ENCODE measurements at places on chromosomes 4 and X. TPM values are rescaled to one million over a fixed set of nuclear protein-coding genes. Genes with fewer than 3 reads are reported as not detected.

GRCh38 chr4:79857811-79858210 is 215.2 kb downstream of the ANTXR2 start:
- H3K27ac ChIP-seq, result no peak overlapping the region
- no peaks in the 10 kb centered on the region for H3K27me3 ChIP-seq
- DNase-seq, result no peak
- no peaks in the 10 kb centered on the region for H3K4me1 ChIP-seq
- H3K4me3 ChIP-seq, result no peak overlapping the region

DNA sequence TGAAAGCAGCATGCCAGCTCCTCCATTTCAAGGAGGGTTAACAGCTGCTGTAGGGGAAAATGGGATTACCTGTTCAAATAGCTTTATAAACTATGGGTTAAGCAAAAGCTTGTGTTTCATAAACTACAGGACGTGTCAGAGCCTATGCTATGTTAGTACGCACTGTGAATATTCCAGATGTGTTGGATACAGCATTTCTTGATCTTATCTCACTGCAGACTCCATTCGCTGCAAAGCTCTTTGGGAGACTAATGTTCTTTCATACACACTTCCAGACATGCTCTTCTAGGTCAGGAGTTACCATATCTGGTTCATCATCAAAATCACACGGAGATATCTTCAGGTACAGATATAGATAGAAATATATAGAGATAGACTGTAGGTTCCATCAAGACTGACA is 281.2 kb upstream of the FAM241A start:
- H3K4me1 ChIP-seq, result no peaks in the 10 kb centered on the region
- no peak for DNase-seq
- H3K27ac ChIP-seq, result no peak overlapping the region
- H3K4me3 ChIP-seq, result no peak overlapping the region
- H3K36me3 ChIP-seq, result no peaks in the 10 kb centered on the region
- H3K27me3 ChIP-seq, result no peaks in the 10 kb centered on the region

DNA sequence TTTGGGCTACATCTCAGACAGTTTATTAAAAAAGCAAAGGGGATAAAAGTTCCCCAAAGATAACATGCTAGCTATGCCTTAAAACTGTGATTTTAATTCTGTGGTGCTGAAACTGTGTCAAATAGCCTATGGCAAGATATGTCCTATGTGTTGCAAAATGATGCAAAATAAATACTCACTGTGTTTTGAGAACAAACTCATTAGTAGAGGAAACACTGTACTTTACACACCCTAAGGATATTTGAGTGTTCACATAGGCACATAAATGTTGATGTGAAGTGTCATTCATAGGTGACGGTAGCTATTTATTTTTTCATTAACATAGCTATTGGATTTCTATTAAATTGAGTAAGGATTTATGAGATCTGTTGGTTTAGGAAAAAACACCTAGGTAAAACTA is 351.9 kb downstream of the FAT4 start:
- H3K4me1 ChIP-seq, result no peaks in the 10 kb centered on the region
- no peaks in the 10 kb centered on the region for H3K36me3 ChIP-seq
- H3K4me3 ChIP-seq, result no peak overlapping the region
- no peak overlapping the region for H3K27ac ChIP-seq

DNA sequence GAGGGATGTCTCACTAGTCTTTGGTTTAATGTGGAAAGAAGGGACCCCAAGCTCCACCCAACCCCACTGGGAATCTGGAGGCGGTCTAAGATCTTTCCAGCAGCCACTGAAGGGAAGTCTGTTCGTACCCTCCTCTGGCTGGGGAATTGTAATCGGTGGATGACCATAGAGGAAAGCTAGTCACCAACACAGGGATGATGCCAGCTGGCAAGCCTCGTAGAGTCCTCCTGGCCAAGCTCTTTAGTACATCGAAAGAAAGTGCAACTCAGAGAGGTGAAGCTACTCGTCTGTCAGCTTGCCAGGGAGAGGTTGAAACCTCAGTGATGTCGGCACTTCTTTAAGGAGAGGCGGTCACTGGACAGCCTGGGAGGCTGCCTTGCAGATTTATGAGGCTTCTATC is 58.7 kb downstream of the MAMLD1 start:
- DNase-seq, result no peak
- no peaks in the 10 kb centered on the region for H3K36me3 ChIP-seq
- H3K4me1 ChIP-seq, result no peaks in the 10 kb centered on the region
- no peak overlapping the region for H3K4me3 ChIP-seq

GRCh38 chr4:31598639-31599038 is 878.5 kb downstream of the PCDH7 start:
- H3K36me3 ChIP-seq, result no peaks in the 10 kb centered on the region
- DNase-seq, result no peak
- no peaks in the 10 kb centered on the region for H3K27me3 ChIP-seq

DNA sequence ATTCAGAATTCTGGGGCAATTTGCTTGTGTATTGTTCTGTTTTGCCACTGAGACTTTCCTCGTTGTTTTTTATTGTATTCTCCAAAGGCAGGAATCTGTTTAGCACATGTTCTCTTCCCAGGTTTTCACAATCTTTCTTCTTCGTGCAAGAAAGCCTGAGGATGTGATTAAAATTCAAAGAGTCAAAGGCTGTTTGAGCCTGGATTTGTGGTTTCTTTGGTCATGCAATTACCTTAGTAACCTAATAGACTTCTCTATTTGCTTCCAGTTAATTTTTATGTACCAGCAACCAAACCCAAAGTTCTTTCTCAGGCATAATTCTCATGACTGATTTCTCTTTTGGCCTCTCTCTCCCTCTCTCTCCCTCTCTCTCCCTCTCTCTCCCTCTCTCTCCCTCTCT is 1420.1 kb upstream of the TENM3 start:
- H3K27me3 ChIP-seq, result no peaks in the 10 kb centered on the region
- no peak overlapping the region for H3K27ac ChIP-seq
- DNase-seq, result no peak
- H3K36me3 ChIP-seq, result no peaks in the 10 kb centered on the region

- H3K36me3 ChIP-seq, result no peaks in the 10 kb centered on the region
- no peak overlapping the region for H3K4me3 ChIP-seq
- H3K27me3 ChIP-seq, result no peaks in the 10 kb centered on the region
- no peak overlapping the region for H3K27ac ChIP-seq
These were observed 190.2 kb upstream of the GK2 start for GRCh38 chr4:79598214-79598613.

DNA sequence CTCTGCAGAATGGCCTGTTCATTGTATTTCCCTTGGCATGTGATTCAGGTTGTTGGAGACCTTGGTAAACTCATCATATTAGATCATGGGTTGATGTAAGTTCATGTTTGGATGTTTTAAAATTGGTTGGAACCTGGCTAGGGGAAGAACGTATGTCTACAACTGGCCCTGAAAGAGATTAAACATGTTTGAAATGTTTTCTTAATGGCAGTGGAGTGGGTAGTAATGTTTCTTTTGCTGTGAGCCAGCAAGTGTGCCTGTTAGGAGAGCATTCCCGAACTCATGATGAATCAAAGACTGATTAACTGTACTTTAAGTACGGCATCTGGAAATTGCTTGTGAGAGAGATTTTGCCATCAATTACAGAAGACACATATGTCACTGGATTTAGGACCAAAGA is 44.5 kb upstream of the SLC4A4 start:
- peaks cover 24% of the 10 kb centered on the region for H3K4me1 ChIP-seq
- H3K36me3 ChIP-seq, result no peaks in the 10 kb centered on the region
- H3K27me3 ChIP-seq, result no peaks in the 10 kb centered on the region
- H3K27ac ChIP-seq, result no peak overlapping the region
- no peak for DNase-seq

The EVC gene
- 7.0 TPM for total RNA-seq

The ASMT gene
- not detected for total RNA-seq

The TRIM2 gene
- 68.8 TPM for total RNA-seq

The CNGA2 gene
- not detected for total RNA-seq

The AKAP4 gene
- total RNA-seq, result not detected

The SH3TC1 gene
- total RNA-seq, result 22.8 TPM

The GSPT2 gene
- 13.6 TPM for total RNA-seq

The PARM1 gene
- total RNA-seq, result 19.3 TPM

The RNF175 gene
- total RNA-seq, result not detected

The DOCK11 gene
- total RNA-seq, result 17.0 TPM

The IGSF1 gene
- total RNA-seq, result not detected

Data from stomach (tissue), 19 donors.